ENCODE measurements at places on chromosomes 1 and 21. TPM values are rescaled to one million over a fixed set of nuclear protein-coding genes. Genes with fewer than 3 reads are reported as not detected.
A peak's percentile ranks its signal among the peaks of the same experiment; 100 is the strongest.

The BEST4 gene
- total RNA-seq: 0.26 TPM

- DNase-seq: no peak
- H3K27ac ChIP-seq: no peak overlapping the region
- peaks cover 8% of the 10 kb centered on the region for H3K36me3 ChIP-seq
- no peak overlapping the region for H3K4me3 ChIP-seq
- H3K27me3 ChIP-seq: no peaks in the 10 kb centered on the region
Measured at GRCh38 chr1:169821500-169821899, 26.8 kb upstream of the METTL18 start.

- peaks cover 40% of the 10 kb centered on the region for H3K4me1 ChIP-seq
- no peaks in the 10 kb centered on the region for H3K36me3 ChIP-seq
- no peaks in the 10 kb centered on the region for H3K27me3 ChIP-seq
- no peak overlapping the region for H3K4me3 ChIP-seq
Measured at GRCh38 chr21:37452227-37452626, 85.7 kb downstream of the DYRK1A start.

GRCh38 chr1:59971464-59971911, 44.9 kb upstream of the CYP2J2 start:
- H3K36me3 ChIP-seq: no peaks in the 10 kb centered on the region
- H3K4me3 ChIP-seq: peak overlapping the region; percentile 41
- H3K27me3 ChIP-seq: peaks cover 8% of the 10 kb centered on the region
- H3K27ac ChIP-seq: no peak overlapping the region

DNA sequence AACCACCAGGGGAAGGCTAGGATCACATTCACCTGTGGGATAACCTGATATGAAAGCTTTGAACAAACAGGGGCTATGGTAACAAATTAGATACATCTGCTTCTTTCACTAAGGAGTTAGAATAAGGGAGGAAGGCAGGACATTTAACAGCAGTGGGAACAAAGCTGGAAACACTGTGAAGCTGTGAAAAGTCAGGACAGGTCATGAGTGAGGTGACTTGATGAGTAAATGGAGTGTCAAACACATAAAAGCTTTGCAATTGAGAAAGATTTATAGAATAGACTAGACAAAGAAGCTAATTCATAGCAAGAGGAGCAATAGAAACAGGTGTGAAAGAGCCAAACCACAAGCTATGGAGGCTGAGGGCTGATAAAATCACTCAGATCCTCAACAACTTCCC, 110.0 kb downstream of the ASTN1 start:
- H3K4me3 ChIP-seq: no peak overlapping the region
- H3K36me3 ChIP-seq: no peaks in the 10 kb centered on the region
- H3K27ac ChIP-seq: no peak overlapping the region
- H3K4me1 ChIP-seq: no peaks in the 10 kb centered on the region
